ENCODE measurements at places on chromosomes 7 and 10. TPM values are rescaled to one million over a fixed set of nuclear protein-coding genes. Genes with fewer than 3 reads are reported as not detected.
A peak's percentile ranks its signal among the peaks of the same experiment; 100 is the strongest.

GRCh38 chr10:25852364-25852941 lies 81.6 kb upstream of the MYO3A start:
- H3K27me3 ChIP-seq = peaks cover 13% of the 10 kb centered on the region
- H3K4me1 ChIP-seq = no peaks in the 10 kb centered on the region
- H3K4me3 ChIP-seq = no peak overlapping the region
- H3K36me3 ChIP-seq = no peaks in the 10 kb centered on the region
- DNase-seq = no peak
- H3K27ac ChIP-seq = no peak overlapping the region

GRCh38 chr10:48605786-48606529 lies 1.1 kb upstream of the ARHGAP22 start:
- H3K4me1 ChIP-seq = peaks cover 2% of the 10 kb centered on the region
- H3K27ac ChIP-seq = no peak overlapping the region
- no peak overlapping the region for H3K4me3 ChIP-seq
- H3K36me3 ChIP-seq = no peaks in the 10 kb centered on the region

The EGR2 gene
- total RNA-seq = 45.6 TPM

DNA sequence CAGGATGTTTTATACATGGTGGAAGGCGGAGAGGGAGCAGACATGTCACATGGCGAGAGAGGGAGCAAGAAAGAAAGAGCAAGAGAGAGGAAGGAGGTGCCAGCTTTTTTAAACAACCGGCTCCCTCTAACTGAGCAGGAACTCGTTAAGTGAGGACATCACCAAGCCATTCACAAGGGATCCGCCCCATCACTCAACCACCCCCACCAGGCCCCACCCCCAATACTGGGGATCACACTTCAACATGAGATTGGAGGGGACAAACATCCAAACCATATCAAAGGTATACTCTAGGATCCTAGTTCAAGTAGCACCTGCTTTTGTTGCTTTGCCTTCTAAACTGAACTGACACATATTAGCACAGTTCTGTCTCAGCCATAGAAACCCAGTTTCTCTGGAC lies 141.9 kb upstream of the KLF14 start:
- H3K27me3 ChIP-seq = no peaks in the 10 kb centered on the region
- peaks cover 77% of the 10 kb centered on the region for H3K36me3 ChIP-seq
- no peak overlapping the region for H3K4me3 ChIP-seq
- DNase-seq = no peak
- H3K27ac ChIP-seq = peak overlapping the region; percentile 55

DNA sequence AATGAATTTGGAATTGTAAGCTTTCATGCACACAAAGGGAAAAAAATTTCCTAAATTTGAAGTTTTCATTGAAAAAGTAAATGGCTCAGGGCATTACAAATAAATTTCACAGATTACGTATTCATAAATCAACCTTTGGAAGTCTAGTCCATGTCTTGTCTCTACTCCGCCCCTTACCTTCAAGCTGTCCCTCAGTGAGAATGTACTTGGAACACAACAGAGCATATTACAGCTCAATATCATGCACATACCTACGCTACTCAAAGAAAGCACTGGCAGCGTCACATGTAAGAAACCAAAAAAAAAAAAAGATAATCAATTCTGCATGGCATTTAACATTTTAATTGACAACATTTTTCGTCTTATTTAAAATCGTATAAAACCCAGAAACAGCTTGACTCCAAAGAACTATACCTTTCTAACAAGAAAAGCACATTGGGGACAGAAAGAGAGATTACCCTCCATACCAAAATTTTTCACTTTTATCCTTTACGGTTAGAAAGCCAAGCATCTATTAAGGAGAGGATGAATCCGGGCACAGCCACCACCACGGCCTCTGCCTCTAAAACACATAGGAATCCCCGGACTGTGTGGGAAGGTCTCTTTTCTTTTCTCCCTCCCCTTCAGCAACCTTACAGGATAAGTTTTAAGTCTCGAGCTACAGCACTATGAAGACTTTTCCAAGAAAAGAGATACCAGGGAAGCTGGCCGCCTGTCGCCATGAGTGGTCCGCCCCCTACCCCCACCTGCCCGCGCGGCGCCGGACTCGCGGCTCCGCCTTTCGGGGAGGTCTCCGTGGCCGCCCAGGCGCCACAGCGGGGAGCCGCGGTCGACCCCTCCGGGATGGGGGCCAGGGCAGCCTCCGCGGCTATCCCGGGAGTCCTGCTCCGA lies 1.1 kb downstream of the JMJD1C start:
- peak overlapping the region; percentile 94 for H3K4me3 ChIP-seq
- no peak for DNase-seq
- peak overlapping the region; percentile 61 for H3K27ac ChIP-seq
- H3K27me3 ChIP-seq = no peaks in the 10 kb centered on the region
- peaks cover 19% of the 10 kb centered on the region for H3K4me1 ChIP-seq

- no peak overlapping the region for H3K27ac ChIP-seq
- H3K4me1 ChIP-seq = no peaks in the 10 kb centered on the region
- DNase-seq = no peak
- no peak overlapping the region for H3K4me3 ChIP-seq
Observed at GRCh38 chr7:49974035-49974434, 119.0 kb downstream of the ZPBP start.

The MBL2 gene
- not detected for total RNA-seq

The ZNF12 gene
- 22.7 TPM for total RNA-seq

The ACSM6 gene
- total RNA-seq = not detected

DNA sequence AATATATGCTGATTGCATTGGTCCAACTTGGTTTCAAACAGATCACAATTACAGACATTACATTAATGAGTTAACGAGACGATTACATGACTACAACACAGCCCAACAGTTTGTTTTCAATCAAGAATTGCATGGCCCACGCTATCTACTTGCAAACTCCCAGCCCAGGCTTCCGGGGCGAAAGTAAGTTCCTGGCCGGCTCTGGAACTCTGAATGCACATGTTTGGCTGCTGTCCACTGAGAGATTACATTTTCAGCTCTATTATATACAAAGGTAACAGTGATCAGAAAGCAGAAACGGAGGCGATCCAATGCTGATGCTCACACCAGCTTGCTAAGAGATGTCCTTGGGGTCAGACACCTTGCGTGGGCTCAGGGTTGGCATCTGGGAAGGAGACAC lies 206.3 kb downstream of the FANK1 start:
- H3K4me1 ChIP-seq = no peaks in the 10 kb centered on the region
- no peak overlapping the region for H3K27ac ChIP-seq
- H3K27me3 ChIP-seq = no peaks in the 10 kb centered on the region
- no peak for DNase-seq
- H3K36me3 ChIP-seq = no peaks in the 10 kb centered on the region

The TPK1 gene
- 15.5 TPM for total RNA-seq

DNA sequence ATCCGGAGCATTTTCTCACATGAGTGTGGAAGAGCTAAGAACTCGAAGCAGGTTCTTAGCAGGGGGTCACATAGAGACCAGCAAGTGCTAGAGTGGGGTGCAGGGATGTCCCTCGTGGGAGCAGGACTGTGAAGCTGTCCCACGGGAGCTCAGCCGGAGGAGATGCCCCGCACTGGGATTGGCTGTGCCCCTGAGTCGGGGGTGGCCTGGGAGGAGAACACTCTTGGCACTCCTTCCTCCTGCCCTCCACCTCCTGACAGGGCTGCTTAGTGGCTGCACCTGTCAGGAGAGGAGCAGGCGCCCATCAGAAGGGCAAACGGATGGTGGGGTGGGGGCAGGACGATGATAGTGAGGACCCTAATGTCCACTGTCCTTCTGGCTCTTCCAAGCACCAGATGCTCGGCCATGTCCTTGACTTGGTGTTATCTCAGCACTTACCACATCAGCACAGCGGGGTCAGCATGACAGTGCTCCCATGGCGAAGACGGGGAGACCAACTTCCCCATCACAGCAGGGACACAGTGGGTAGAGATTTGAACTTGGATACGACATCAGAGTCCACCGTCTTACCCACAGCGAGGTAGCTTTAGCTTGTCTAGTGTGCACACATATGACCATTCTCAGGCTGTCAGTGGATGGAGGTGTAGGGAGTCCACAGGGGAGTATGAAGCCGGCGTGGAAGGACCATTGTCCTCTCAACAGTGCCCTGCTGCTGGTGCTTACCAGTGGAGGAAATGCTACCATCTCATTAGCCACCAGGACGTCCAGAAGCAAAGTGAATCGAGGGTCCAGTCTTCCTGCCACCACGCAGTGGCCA lies 142.5 kb upstream of the SHH start:
- DNase-seq = no peak
- no peak overlapping the region for H3K27ac ChIP-seq
- H3K4me3 ChIP-seq = no peak overlapping the region

- H3K27me3 ChIP-seq = peaks cover 11% of the 10 kb centered on the region
- DNase-seq = no peak
- no peaks in the 10 kb centered on the region for H3K4me1 ChIP-seq
- H3K36me3 ChIP-seq = no peaks in the 10 kb centered on the region
Observed at GRCh38 chr7:128890306-128891109, 20.0 kb downstream of the KCP start.

The RNF148 gene
- total RNA-seq = not detected

GRCh38 chr10:34880817-34881216 lies 65.7 kb upstream of the PARD3 start:
- no peak overlapping the region for H3K4me3 ChIP-seq
- H3K36me3 ChIP-seq = no peaks in the 10 kb centered on the region
- no peak overlapping the region for H3K27ac ChIP-seq

The HECW1 gene
- not detected for total RNA-seq

GRCh38 chr10:2236876-2237275 lies 499.6 kb upstream of the ADARB2 start:
- no peak overlapping the region for H3K27ac ChIP-seq
- no peak overlapping the region for H3K4me3 ChIP-seq
- H3K27me3 ChIP-seq = no peaks in the 10 kb centered on the region
- no peak for DNase-seq
- no peaks in the 10 kb centered on the region for H3K4me1 ChIP-seq
- H3K36me3 ChIP-seq = no peaks in the 10 kb centered on the region

DNA sequence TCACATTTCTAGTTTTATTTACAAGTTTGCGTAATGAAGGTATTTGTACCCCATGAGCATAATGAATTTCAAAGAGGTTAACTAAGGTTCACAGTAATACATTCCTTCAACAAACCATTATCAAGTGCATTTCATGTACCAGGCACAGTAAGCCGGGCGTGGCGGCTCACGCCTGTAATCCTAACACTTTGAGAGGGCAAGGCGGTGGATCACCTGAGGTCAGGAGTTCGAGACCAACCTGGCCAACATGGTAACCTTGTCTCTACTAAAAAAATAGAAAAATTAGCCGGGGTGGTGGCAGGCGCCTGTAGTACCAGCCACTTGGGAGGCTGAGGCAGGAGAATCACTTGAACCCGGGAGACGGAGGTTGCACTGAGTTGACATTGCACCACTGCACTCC lies 4.3 kb upstream of the EIF3A start:
- H3K36me3 ChIP-seq = peaks cover 11% of the 10 kb centered on the region
- H3K4me3 ChIP-seq = no peak overlapping the region
- no peak for DNase-seq
- peaks cover 12% of the 10 kb centered on the region for H3K4me1 ChIP-seq
- H3K27ac ChIP-seq = no peak overlapping the region

DNA sequence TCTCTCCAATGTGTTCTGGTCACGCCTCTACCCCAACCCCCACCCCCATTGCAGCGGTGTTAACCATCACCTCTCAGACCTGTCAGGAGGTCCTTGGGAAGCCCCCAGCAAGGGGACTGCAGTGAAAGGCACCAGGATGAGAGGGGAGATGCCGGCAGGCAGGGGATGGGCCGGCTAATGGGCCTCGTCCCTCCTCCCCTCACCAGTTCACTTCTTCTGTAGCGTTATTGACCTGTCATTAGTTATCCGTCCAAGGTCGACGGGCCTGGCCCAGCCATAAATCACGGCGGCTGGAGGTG lies 18.8 kb downstream of the POLL start:
- no peak overlapping the region for H3K27ac ChIP-seq
- DNase-seq = no peak
- no peaks in the 10 kb centered on the region for H3K36me3 ChIP-seq
- H3K27me3 ChIP-seq = peaks cover 43% of the 10 kb centered on the region
- peaks cover 16% of the 10 kb centered on the region for H3K4me1 ChIP-seq

The FFAR4 gene
- not detected for total RNA-seq

The ASB15 gene
- total RNA-seq = not detected

The GPNMB gene
- 1.5 TPM for total RNA-seq

GRCh38 chr7:110001254-110001938 lies 1089.5 kb upstream of the LRRN3 start:
- H3K27me3 ChIP-seq = no peaks in the 10 kb centered on the region
- H3K4me3 ChIP-seq = no peak overlapping the region
- no peaks in the 10 kb centered on the region for H3K4me1 ChIP-seq
- no peak overlapping the region for H3K27ac ChIP-seq
- DNase-seq = no peak

- H3K36me3 ChIP-seq = peaks cover 16% of the 10 kb centered on the region
- H3K27me3 ChIP-seq = no peaks in the 10 kb centered on the region
- peak overlapping the region; percentile 78 for H3K27ac ChIP-seq
Observed at GRCh38 chr7:74092321-74092963, 8.8 kb downstream of the LIMK1 start.

The GDF10 gene
- 1.5 TPM for total RNA-seq

Measured in activated CD8-positive, alpha-beta T cell treated with anti-CD3 and anti-CD28 coated beads for 36 hours (primary cell).